GM19239 (cell line): ENCODE measurements at places on chromosomes 1 and 21.

- no peak for DNase-seq
Observed at GRCh38 chr1:175400766-175401165, 208.2 kb upstream of the KIAA0040 start.

DNA sequence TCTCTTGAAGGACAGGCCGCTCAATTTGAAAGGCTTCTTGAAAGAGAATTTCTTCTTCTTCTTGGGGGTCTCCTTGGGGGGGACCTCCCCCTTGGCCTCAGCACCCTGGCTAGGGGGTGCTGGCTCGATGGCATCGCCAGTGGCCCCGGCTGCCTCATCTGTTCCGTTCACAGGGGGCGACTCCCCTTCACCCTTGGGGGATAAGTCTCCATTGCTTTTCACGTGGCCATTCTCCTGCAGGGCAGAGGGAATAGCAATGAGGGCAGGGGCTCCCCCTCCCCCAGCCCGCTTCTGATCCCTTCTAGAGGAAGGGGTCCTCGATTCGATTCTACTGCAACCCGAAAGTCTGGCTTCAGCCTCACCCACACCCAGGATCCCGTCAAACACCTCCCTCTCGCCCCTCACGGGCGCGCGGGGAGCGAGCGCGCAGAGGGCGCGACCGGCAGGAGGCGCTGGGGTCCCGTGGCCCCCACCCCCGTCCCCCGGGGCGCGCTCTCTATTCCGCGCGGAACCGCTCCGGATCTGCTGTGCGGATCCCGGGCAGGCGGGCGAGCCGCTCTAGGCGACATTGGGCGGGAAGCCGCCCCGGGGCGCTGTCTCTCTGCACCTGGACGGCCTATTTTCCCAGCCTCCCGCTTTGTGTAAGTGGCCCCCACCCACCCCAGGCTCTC is 1.0 kb downstream of the MARCKSL1 start:
- no peak for DNase-seq

GRCh38 chr1:243950166-243950565 is 100.1 kb upstream of the AKT3 start:
- no peak for DNase-seq

DNA sequence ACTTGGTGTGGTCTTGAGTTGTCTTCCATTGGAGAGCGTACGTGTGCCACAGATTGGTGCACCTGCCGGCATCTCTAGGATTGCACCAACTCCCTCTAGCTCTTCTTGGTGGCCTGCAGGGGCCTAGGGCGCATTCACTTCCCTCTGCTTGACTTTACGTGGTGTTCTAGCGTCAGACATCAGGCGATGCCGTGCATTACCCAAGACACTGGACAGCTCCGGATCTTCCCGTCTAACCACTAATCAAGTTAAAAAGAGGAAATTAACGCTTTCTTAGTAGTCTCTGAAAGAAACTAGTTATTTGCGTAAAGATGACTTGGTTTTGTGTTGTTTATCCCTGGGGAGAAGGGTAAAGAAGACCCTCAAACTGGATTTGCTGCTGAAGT is 510 bp upstream of the IL10RB start:
- DNase-seq, result no peak

- no peak for DNase-seq
Observed at GRCh38 chr1:64579767-64580166, 109.8 kb downstream of the CACHD1 start.

DNA sequence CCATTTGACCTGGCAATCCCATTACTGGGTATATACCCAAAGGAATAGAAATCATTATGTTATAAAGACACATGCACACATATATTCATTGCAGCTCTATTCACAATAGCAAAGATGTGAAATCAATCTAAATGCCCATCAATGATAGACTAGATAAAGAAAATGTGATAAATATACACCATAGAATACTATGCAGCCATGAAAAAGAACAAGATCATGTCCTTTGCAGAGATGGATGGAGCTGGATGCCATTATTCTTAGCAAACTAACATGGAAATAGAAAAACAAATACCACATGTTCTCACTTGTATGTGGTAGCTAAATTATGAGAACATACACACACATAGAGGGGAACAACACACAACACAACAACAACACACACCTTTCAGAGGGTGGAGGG is 248.5 kb downstream of the PCP4 start:
- DNase-seq, result no peak

- no peak for DNase-seq
Observed at GRCh38 chr1:119000371-119001180, 12.4 kb upstream of the TBX15 start.

DNA sequence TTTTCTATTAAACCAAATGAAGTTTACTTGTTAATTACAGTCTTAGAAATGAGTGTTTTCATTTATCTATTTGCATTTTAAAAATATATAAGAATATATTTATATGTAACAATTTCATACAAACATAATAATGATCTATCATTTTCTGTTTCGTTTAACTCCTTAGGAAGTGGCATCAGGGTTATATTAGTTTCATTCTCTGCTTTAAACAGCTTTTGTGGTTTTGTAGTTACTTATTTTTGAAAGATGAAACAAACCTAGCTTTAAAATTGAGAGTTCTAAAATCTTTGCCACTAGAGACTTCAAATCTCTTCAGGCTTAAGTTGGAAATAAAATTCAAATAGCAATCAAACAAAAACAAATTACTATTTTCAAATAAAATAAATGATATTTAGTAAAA is 2110.6 kb downstream of the MRPL39 start:
- no peak for DNase-seq

DNA sequence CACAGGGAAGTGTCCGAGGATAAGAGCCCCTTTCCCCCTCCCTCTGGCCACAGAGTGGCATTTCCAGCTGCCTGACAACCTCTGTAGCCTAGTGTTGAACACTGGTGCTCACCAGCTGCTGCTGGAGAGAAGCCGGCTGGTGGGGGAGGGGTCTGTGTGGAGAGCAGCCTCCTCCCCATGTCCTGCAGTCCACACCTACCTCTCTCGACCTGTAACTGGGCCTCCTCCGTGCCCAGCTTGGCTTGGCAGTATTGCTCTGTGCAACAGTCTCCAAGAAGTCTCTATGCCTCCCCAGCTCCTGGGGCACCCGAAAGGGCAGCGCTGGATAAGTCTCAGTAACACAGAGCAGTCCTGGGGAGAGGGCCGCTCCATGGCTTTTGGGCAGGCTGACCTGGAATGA is 17.0 kb downstream of the PAPPA2 start:
- DNase-seq, result no peak

DNA sequence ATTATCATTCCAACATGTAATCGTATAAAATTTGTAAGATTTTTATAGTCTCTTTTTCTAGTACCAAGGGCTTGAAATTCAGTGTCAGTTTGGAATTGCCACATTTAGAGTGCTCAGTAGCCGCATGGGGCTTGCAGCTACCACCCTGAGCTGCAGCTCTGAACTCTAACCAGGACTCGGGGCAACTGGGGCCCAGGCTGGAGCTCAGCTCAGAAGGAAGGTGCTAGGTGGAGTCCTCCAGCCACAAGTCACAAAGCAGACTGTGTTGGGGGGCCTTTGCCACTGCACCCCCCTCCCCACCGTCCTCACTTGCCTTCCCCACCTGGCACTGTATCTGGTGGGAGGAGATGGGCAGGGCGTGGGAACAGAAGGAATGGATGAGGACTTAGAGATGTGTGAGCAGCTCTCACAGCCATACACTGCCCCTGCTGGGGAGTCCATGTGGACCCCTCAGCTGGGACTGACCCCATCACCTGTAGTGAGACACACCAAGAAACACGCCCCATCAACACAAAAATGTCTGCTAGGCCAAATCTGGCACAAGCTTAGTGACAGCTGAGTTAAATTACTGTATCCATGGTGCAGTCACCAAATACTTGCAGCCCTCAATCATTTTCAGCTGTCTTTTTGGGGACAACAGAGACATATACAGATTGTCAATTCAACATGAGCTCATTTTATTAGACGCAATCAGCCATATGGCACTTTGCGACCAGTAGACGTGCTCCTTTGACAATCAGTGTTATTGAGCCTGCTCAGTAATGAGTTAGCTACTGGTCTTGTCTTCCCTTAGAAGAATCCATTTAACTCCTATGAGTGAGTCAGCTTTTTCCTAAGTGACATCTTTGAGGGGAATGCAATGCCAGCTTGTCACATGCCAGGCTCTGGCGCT is 241.7 kb upstream of the RAB4A start:
- no peak for DNase-seq

GRCh38 chr1:110390692-110391245 is at the start of gene SLC16A4:
Gene SLC16A4, minus strand, starts transcription at chr1:110391026. Its CDS starts 1,703 bp downstream, at chr1:110389323.
- no peak for DNase-seq

- no peak for DNase-seq
Observed at GRCh38 chr1:61241973-61242381, 159.6 kb downstream of the NFIA start.

DNA sequence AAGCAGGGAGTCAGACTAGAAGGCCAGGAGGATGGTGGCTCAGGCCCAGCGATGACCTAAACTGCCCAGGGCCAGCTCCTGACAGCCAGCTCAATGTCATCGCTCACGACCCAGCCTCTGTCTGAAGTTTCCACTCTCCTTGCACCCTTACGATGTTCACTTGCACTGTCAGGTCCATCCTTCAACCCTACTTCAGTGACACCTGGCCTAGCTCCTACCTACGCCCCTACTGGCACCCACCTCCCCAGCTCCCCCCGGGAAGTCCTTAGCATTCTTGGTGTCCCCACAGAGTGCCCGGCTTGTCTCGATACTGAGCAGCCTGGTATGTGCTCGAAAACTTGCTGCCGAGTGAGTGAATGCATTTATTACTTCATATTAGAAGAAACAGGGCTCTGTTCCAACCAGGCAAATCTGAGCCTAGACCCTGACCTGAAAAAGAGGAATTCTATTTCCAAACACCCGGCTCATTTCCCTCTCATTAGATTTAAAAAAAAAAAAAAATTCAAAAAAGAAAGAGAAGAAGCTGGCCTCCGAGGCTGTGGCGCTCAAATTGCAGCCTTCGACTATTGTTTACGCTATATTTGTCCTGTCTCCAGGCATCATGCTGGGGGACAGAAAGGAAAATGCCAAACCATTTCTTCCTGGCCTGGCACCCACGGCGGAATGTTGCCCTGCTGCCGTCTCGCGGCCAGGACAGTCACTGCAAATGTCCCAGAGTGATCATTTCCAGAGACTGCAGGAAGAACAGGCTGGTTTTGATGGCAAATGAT is 29.8 kb upstream of the LRRC38 start:
- no peak for DNase-seq

GRCh38 chr21:42496839-42497202 is 797 bp upstream of the RSPH1 start:
- DNase-seq, result no peak

- DNase-seq, result no peak
Observed at GRCh38 chr1:78255383-78255782, 209.6 kb downstream of the GIPC2 start.
